ENCODE measurements at places on chromosomes 3 and 15.

GRCh38 chr3:32138545-32139104, 32.2 kb downstream of the GPD1L start:
- DNase-seq: no peak

DNA sequence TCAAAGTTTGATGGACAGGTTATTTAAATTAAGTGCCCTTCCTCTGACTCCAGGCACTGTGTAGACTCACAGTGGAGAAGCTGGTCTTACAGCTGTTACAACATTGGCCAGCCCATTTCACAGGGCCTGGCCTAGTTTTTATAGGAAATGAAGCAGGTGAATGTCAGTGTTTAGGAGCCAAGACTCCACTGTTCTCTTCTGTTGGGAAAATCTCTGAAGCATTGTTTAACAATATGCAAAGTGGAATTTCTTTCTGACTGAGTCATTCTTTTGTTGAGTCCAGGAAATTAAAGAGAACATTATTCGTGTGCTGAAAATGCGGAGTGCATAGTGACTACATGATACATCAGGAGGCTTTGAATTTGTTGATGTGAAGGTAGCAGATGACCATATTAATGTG, 64.7 kb downstream of the ARRDC4 start:
- no peak for DNase-seq

- no peak for DNase-seq
These were observed 2.1 kb upstream of the RHO start for GRCh38 chr3:129526121-129526900.

DNA sequence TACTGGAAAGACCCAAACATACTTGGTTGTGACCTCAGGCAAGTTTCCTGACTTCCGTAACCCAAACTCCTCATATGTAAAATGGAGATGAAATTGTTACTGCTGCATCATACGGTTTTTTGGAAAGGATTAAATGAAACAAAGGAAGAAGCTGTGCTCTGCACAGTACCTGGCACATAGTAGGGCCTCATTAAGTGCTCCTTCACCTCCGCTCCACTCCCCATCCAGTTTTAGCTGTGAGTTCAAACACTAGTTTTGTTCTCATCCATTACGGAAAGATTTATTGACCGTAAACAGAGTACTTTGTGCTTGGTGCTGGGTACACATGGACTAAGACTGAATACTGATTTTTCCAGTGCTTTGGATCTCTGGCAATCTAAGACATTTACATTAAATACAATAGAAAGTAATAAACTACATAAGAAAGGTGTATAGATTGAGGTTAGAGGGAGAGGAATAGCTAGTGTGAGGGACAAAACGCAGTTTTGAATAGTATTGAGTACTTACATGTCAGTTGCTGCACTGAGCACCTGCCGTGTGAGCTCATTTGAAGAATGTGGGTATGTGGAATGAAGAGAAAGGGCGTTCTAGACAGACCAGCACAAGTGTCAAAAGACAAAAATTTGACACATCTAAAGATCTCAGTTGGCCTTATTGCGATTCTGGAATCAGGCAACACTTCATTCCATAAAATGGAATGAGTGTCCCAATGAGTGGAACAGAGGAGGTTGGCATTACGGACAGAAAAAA, 594 bp upstream of the ICE2 start:
- no peak for DNase-seq

GRCh38 chr3:32140943-32141342, 34.5 kb downstream of the GPD1L start:
- no peak for DNase-seq

DNA sequence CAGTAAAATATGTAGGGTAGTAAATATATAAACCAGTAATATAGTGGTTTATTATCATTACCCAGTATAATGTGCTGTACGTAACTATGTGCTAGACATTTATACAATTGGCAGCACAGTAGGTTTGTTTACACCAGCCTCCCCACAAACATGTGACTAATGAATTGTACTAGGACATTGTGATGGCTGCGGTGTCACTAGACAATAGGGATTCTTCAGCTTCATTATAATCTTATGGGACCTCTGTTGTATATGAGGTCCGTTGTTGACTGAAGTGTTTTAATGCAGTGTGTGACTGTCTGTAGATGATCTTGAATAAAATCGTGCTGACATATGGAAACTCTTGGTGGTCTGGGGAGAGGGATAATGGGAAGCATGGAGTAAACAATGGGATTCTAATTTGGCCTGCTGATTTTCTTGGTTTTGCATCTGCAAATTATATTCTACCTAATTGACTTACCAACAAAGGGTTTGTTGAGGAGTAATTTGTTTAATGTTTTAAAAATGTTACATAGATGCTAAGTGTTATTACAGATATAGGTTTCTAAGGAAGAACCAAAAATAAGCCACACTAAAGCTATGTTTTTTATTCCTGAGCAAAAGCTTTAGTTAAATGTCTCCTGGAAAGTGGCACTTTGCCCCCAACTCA, 496.5 kb upstream of the TBL1XR1 start:
- DNase-seq: no peak

DNA sequence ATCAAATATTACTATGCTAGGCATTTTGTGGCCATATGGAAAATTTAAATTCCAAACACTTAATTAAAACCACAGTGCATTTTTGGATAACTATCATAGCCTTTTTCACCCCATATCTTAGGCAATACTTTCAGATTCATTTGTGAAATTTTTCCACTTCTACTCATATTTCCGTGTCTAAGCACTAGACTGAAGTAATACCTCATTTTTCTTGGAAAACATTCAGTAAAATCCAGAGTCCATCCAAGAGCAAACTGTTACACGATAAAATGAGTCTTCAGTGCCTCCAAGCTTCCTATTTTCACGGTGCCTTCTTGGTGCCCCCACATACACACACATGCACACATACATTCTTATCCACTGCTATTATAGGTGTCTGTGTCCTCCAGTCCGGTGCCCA, 845.9 kb downstream of the TBL1XR1 start:
- no peak for DNase-seq

- no peak for DNase-seq
These were observed 11.4 kb downstream of the TGM5 start for GRCh38 chr15:43255376-43255775.

GRCh38 chr15:94086341-94086740, 145.0 kb upstream of the MCTP2 start:
- no peak for DNase-seq

DNA sequence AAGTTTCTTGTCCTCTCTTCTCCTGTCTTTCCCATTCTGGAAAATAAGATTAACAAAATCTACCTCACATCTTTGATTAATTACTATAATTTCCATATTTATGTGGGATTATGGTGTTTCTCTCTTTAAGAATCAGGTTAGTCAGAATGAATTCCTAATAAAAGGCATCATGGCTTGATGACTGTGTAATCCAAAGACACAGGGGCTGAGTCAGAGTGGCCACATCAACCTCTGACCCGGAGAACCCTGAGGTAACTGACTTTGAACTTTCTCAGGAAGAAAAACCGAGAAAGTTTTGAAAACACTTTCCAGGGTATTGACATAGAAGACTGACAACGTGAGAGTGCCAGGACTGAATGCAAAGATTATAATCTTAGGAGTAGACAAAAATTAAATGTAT, 170.3 kb upstream of the MCTP2 start:
- DNase-seq: no peak

DNA sequence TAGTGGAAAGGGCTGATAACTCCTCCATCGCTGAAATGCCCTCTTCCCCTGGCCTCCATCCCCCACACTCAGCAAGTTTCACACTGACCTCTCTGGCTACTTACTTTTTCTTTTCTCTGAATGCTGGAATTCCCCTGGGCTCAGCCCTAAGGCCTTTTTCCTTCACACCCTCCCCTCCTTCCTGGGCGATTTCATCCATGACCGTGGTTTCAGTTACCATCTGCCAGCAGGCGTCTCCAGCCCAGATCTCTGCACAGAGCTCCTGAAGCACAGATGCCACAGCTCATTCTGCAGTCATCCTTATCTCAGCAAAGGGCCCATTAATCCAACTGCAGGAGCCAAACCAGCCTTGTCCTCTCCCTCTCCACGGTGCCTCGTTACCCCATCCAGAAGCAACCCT, 114.0 kb downstream of the RFTN1 start:
- DNase-seq: no peak

DNA sequence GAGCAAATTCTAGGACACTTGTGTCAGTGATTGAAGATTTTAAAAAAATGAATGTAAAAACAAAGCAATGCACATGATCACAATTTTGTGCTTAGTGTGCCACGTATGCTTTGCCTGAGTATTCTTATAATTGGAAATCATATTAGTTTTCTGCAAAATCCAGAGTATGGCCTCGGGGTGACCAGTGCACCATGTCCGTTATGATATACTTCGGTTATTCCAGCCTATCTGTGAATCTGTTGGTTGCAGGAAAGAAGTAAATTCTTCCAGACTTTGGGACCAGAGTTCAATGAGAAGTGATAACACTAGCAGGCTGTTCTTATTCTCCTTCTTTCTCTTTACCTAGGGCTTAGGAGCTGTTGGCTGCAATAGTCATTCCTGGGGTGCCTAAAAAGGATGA, 152.0 kb upstream of the TMC3 start:
- no peak for DNase-seq

GRCh38 chr15:93109336-93110102, 20.5 kb upstream of the RGMA start:
- DNase-seq: no peak

DNA sequence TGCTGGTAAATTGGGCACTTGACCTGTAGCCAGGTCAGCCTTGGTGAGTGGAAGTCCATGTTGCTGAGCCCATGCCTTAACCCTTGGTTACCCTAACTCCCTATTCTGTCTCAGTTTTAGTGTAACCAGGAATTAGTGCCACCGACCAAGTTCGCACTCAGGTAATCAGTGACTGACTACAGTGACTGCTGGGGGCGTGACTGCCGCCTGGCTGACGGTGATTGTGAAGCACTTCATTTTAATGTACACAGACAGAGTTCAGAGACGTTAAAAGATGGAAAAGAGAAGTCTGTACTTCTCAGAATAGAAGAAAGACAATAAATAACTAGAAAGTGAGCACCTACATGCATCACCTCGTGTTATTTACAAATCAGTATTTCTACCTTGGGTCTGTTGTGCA, 17.3 kb downstream of the CFAP161 start:
- DNase-seq: no peak

DNA sequence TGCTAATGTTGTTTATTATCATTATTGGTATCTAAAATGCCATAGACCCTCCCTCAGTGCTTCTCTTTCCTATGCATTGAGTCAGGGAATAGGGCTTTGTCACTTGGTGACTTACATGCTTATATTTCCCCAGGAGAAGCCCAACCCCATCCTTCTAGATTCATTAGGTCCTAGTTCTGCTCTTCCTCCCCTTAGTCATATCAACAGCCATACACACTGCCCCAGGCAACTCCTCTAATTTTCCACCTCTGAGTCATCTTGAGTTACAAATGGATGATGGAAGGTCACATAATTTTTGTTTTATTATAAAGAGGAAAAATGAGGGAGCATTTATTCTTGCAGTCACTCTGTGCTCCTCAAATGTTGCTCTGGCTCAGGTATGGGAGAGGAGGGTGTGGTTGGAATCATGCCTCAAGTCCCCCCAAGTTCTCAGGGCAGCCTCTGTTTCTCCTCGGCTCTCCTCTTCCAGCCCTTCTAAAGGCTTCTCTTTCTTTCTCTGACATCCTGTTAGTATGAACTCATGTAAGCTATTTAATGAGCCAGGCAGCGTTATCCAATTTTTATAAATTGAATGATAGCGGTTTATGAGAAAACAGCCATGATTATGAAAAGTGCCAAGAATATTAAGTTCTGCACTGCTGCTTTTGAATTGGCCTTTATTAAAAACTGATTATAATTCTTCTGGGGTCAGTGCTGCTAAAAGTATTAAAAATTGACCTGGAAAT, 45.6 kb upstream of the FSTL1 start:
- no peak for DNase-seq

GRCh38 chr15:89515477-89515876, 19.1 kb upstream of the RHCG start:
- no peak for DNase-seq

DNA sequence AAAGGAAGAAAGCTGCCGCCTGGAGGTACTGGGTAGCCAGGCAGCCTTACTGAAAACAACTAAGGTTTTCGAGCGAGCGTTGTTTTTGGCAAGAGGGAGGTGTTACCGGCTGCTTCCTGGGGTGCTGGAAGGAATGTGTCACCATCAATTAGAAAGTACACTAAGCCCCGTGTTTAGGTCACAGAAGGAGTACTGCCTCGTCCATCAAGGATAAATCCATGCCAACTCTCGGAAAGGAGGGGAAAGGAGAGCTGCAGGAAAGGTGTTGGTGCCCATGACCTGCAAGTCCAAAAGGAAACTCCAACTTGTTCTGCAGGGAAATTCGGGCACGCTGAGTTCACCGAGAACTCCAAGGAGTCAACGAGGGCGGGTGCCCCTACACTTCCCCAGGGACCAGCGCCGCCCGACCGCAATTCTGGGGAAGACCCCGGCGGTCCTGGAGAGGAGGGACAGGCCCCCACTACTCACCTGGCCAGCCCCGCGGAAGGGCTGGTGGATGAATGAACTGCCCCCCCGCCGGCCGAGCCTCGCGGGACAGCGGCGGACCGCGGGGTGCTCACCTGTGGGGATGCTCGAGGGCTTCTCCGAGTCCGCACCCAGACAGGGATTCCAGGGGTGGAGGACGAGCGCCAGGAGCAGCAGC, 542 bp downstream of the PLOD2 start:
- DNase-seq: no peak

- no peak for DNase-seq
These were observed 257.8 kb downstream of the CD47 start for GRCh38 chr3:107833043-107833442.

DNA sequence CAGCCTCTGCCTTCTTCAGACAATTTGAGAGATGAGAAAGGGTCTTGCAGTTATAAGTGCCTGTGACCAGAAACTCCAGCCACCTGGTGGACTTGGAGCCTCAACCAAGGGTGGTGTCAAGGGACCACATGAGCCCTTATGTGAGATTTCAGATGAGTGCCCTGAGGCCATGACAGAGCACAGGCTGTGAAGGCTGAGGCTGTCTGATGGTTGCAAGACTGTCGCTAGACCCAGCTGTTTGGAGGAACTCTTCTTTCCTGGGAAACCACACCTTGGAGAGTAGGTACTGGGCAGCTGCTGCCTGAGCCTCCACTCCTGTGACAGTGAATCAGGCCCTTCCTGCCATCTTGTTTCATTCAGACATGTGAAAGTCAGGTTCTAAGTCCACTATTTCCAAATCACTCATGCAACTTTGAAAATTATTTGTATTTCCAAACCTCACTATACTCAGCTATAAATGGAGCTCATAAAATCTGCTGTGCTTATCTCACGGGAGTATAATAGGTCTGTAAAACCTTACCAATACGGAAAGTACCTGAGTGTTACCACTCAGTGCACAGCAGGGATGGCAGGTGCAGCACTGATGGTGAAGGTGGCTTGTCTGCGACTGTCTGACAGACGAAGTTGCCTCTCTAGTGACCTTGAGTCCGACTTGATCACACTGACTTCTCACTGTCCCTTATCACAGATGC, 99.4 kb downstream of the RPL39L start:
- DNase-seq: no peak
